ENCODE measurements at places on chromosomes 4 and X. TPM values are rescaled to one million over a fixed set of nuclear protein-coding genes. Genes with fewer than 3 reads are reported as not detected.

GRCh38 chrX:114162068-114162735 is 421.7 kb upstream of the HTR2C start:
- no peaks in the 10 kb centered on the region for H3K36me3 ChIP-seq
- DNase-seq = no peak
- H3K4me1 ChIP-seq = no peaks in the 10 kb centered on the region
- H3K4me3 ChIP-seq = no peak overlapping the region

GRCh38 chr4:180642732-180643131 is 1600.5 kb upstream of the TENM3 start:
- H3K27me3 ChIP-seq = no peaks in the 10 kb centered on the region
- DNase-seq = no peak
- H3K36me3 ChIP-seq = no peaks in the 10 kb centered on the region
- no peaks in the 10 kb centered on the region for H3K4me1 ChIP-seq
- no peak overlapping the region for H3K27ac ChIP-seq

SMR3B gene
- polyA plus RNA-seq = not detected

MTNR1A gene
- polyA plus RNA-seq = 0.09 TPM

GRCh38 chr4:185700048-185700447 is 111.9 kb downstream of the SORBS2 start:
- no peaks in the 10 kb centered on the region for H3K27me3 ChIP-seq
- H3K27ac ChIP-seq = no peak overlapping the region
- no peak for DNase-seq
- H3K36me3 ChIP-seq = no peaks in the 10 kb centered on the region

DNA sequence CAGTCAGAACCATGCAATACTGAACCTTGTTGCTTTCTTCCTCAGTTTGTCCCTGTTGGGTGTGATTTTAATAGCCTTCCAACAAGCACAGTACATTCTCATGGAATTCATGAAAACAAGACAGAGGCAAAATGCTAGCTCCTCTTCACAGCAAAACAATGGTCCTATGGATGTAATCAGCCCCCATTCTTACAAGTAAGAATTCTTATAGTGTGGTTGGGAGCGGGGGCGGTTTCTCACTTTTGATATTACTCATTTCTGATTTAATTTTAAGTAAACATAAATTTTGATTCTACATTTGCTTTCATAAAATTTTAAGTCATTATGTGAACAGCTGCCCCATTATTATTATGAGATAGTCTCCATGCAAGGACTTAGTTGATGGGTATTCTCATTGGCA is 80.8 kb upstream of the TLR2 start:
- H3K27me3 ChIP-seq = no peaks in the 10 kb centered on the region
- no peak overlapping the region for H3K4me3 ChIP-seq
- no peak overlapping the region for H3K27ac ChIP-seq

GRCh38 chrX:53481816-53482465 is 47.8 kb upstream of the HSD17B10 start:
- H3K36me3 ChIP-seq = no peaks in the 10 kb centered on the region
- no peak overlapping the region for H3K27ac ChIP-seq
- no peaks in the 10 kb centered on the region for H3K27me3 ChIP-seq
- no peak for DNase-seq

TMSB15C gene
- polyA plus RNA-seq = 1.6 TPM

GRCh38 chr4:52103319-52103718 is 52.2 kb downstream of the SPATA18 start:
- H3K27me3 ChIP-seq = no peaks in the 10 kb centered on the region
- no peak overlapping the region for H3K27ac ChIP-seq
- no peaks in the 10 kb centered on the region for H3K36me3 ChIP-seq
- H3K4me1 ChIP-seq = no peaks in the 10 kb centered on the region
- no peak for DNase-seq

GRCh38 chr4:155529272-155529671 is 137.4 kb upstream of the GUCY1A1 start:
- H3K27ac ChIP-seq = no peak overlapping the region
- no peak overlapping the region for H3K4me3 ChIP-seq
- DNase-seq = no peak
- H3K4me1 ChIP-seq = no peaks in the 10 kb centered on the region
- H3K27me3 ChIP-seq = no peaks in the 10 kb centered on the region
- no peaks in the 10 kb centered on the region for H3K36me3 ChIP-seq

DKK2 gene
- 0.08 TPM for polyA plus RNA-seq

- H3K4me1 ChIP-seq = peaks cover 10% of the 10 kb centered on the region
- H3K36me3 ChIP-seq = no peaks in the 10 kb centered on the region
- H3K27ac ChIP-seq = no peak overlapping the region
- no peak overlapping the region for H3K4me3 ChIP-seq
- H3K27me3 ChIP-seq = no peaks in the 10 kb centered on the region
Observed at GRCh38 chr4:8112036-8112576, 46.5 kb downstream of the ABLIM2 start.

DNA sequence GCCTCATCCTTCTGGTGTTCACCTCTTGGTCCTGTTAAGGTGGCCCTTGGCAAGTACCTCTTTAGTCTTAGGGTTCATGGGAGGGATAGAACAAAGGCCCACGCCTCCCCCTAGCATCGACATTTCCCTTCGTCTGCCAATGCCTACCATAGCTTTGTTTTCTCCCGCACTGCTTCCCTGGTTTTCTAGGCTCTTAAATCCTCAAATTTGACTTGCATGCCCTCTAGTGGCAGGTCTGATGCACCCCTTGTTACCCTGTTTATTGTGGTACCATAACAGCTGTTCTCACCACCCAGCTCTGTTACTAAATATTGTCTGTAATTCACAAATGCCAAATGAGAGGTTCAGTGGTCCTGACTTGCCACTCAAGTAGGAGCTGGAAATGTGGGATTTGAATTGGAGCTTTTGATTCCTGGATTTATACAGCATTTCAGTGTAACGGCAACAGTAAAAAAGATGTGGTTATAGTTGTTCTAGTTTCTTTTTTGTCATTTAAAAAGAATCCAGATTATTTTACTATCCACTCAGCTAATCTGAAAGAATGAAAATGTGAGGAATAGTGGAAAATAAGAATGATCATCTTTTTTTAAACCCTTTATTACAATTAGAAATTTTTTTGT is 100.1 kb downstream of the REPS2 start:
- H3K27me3 ChIP-seq = no peaks in the 10 kb centered on the region
- no peak overlapping the region for H3K4me3 ChIP-seq
- no peak overlapping the region for H3K27ac ChIP-seq
- no peaks in the 10 kb centered on the region for H3K4me1 ChIP-seq
- no peaks in the 10 kb centered on the region for H3K36me3 ChIP-seq

ALG13 gene
- 31.0 TPM for polyA plus RNA-seq

DNA sequence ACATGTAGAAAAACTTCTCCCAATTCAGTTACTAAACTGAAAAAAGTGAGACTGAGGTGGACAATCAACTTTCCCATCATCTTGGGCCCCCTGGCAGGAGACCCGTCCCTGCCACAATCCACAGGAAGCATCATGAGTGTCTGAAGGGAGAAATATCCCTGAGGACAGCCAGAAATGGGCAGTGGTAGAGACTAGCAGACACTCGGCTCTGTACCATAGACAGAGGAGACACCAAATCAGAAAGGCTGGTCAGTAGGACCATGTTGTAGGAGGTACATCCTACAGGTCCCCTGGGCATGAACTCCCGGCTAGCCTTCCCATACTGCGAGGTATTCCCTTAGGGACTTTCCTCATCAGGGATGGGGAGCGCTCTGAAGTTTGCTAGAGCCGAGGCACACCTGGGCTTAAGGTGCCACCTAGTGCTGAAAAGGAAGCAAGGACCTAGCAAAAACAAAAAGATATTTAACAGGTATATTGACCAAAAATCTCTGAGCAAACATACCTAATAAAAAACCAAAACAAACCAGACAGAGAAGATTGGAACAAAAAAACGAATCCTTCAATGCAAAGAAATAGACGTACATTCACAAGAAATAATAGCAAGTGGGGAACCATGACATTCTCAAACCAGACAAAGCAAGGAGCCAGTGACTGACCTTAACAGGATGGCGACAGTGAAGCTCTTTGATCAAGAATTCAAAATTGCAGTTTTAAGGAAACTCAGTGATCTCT is 55.6 kb downstream of the HAUS3 start:
- no peak for DNase-seq
- H3K4me1 ChIP-seq = no peaks in the 10 kb centered on the region
- no peak overlapping the region for H3K27ac ChIP-seq
- H3K27me3 ChIP-seq = no peaks in the 10 kb centered on the region
- no peaks in the 10 kb centered on the region for H3K36me3 ChIP-seq

GRCh38 chr4:91330555-91331137 is 973.1 kb upstream of the GRID2 start:
- no peaks in the 10 kb centered on the region for H3K36me3 ChIP-seq
- H3K27me3 ChIP-seq = no peaks in the 10 kb centered on the region
- no peak overlapping the region for H3K27ac ChIP-seq
- DNase-seq = no peak
- no peaks in the 10 kb centered on the region for H3K4me1 ChIP-seq

GRCh38 chr4:6728320-6729029 is 12.5 kb downstream of the BLOC1S4 start:
- no peak overlapping the region for H3K4me3 ChIP-seq
- no peak for DNase-seq
- no peaks in the 10 kb centered on the region for H3K36me3 ChIP-seq
- H3K27me3 ChIP-seq = no peaks in the 10 kb centered on the region
- H3K4me1 ChIP-seq = no peaks in the 10 kb centered on the region

DNA sequence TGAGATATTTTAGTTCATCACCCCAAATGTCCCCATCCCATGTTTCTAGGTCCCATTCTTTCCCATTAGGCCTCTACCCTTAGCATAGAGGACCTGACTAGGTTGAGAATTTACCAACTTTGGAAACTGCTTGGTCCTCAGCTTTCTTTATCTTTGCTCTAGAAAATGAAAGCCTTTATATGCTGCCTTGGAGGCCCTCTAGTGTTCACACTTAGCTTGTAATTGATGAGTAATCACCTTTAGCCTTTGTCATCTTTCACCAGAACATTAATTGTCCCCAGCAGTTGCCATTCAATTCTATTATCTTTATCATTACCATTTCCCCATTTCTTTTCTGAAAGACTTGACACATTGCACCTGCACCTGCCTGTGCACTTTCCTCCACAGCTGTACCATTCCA is 589.2 kb upstream of the NR3C2 start:
- no peaks in the 10 kb centered on the region for H3K36me3 ChIP-seq
- no peak overlapping the region for H3K4me3 ChIP-seq
- no peaks in the 10 kb centered on the region for H3K27me3 ChIP-seq
- no peaks in the 10 kb centered on the region for H3K4me1 ChIP-seq

ABLIM2 gene
- polyA plus RNA-seq = 13.1 TPM

GRCh38 chrX:116378961-116379360 is 57.4 kb upstream of the SLC6A14 start:
- no peaks in the 10 kb centered on the region for H3K4me1 ChIP-seq
- peaks cover 5% of the 10 kb centered on the region for H3K27me3 ChIP-seq
- no peak overlapping the region for H3K4me3 ChIP-seq

ARHGAP4 gene
- polyA plus RNA-seq = 44.7 TPM

DNA sequence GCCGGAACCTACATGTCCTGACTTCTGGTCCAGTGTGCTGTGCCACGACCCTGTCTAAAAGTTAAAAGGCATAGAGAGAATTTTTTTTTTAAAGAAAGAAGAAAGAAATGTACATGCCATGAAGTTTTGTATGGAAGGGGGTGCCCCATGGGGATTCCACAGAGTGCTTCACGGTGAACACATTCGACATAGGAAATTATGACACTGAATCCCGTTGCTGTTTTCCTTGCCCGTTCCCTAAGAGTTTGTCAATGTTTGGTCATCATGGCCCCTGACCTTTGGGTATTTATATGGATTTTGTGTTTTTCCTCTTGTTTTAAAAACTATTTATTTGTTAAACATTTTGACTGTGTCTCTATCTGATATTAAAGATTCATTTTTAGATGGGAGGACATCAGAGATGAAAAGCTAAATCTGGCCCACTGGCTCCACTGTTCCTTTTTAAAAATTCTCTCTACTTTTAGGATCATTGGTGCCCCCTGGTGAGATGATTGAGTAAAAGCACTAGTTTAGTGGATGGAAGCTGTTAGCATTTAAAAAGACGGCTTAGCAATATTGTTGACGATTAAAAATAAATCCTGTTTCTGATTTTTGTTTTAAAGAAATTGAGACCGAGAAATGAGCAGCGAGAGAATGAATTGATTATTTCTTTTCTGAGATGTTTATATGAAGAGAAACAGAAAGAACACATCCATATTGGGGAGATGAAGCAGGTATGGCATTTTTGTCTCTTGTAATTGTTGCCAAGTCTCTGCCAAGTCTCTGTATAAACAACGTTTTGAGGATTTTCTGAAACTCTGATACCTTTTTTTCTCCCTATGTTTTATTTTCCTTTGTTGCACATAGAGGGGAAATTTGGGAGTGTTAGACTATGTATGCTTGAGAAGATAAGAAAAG is 75.0 kb downstream of the PTTG2 start:
- H3K4me1 ChIP-seq = no peaks in the 10 kb centered on the region
- no peak overlapping the region for H3K4me3 ChIP-seq
- DNase-seq = no peak
- no peaks in the 10 kb centered on the region for H3K36me3 ChIP-seq
- H3K27ac ChIP-seq = no peak overlapping the region

DNA sequence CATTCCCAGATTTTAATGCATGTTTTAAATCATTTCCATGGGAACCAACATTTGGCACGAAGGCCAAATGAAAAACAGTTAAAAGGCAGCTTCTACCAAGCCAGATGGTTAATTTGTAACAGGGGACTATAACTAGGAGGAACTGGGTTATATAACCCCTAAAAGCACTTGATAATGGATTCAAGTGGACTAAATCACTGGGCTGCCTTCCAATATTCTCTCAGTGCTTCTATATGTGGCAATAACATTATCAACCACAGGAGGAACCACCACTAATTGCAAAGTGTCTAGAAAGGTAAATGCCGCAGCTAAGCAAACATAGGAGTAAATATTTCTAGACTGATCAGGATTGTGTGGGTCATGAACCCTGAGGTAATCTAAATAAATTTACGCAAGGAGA is 391.5 kb downstream of the UBE2NL start:
- H3K27ac ChIP-seq = no peak overlapping the region
- no peaks in the 10 kb centered on the region for H3K36me3 ChIP-seq
- no peaks in the 10 kb centered on the region for H3K27me3 ChIP-seq
- no peaks in the 10 kb centered on the region for H3K4me1 ChIP-seq

DNA sequence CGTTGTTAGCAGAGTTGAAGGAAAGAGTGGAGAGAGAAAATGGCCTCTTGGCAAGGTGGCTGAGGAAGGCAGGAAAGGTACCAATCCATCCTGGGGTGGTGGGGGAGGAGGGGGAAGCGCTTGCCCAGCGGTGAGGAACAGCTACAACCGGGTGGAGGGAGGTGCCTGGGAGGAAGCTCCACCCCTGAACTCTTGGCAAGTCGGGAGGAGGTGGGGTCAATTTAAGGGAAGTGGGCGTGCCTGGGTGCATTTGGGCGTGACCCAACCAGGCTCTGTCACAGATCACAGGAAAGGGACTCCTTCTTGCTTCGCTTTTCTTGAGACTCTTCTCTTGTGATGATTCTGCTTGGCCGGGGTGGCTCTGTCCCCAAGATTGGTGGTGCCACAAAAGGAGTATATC is 41.7 kb downstream of the BCORL1 start:
- no peak overlapping the region for H3K4me3 ChIP-seq
- no peaks in the 10 kb centered on the region for H3K4me1 ChIP-seq
- H3K27me3 ChIP-seq = no peaks in the 10 kb centered on the region
- H3K27ac ChIP-seq = no peak overlapping the region
- no peaks in the 10 kb centered on the region for H3K36me3 ChIP-seq

RAB28 gene
- 6.5 TPM for polyA plus RNA-seq

KCND1 gene
- 0.84 TPM for polyA plus RNA-seq

WAS gene
- polyA plus RNA-seq = 1.1 TPM

POLN gene
- 3.6 TPM for polyA plus RNA-seq

MAGEC1 gene
- not detected for polyA plus RNA-seq

- DNase-seq = no peak
- H3K4me1 ChIP-seq = peaks cover 5% of the 10 kb centered on the region
- no peaks in the 10 kb centered on the region for H3K27me3 ChIP-seq
- H3K36me3 ChIP-seq = no peaks in the 10 kb centered on the region
- peak overlapping the region; percentile 85 for H3K4me3 ChIP-seq
Observed at GRCh38 chr4:2042204-2042946, 16.8 kb upstream of the NAT8L start.
